ENCODE measurements at places on chromosomes 1 and 21. TPM values are rescaled to one million over a fixed set of nuclear protein-coding genes. Genes with fewer than 3 reads are reported as not detected.

Gene SLC30A10
- total RNA-seq: 0.48 TPM

DNA sequence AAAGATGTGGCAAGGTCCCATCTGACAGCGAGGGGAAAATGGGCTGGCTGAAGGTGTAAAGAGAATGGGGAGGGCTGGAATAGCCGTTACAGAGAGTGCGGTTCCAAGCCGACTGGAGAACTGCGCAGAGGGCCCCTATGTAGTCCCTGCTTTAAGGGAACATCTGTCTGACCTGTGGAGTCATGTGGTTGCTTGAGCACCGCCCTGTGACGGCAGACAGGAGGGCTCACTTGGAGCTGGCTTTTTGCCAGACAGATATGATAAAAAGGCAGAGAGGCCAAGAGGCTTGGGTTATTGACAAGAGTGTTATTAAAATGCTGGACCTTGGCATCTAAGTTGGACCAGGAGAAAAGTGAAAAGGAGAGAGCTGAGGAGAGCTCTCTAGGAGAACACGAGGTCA is 5.9 kb upstream of the PTPRF start:
- peaks cover 4% of the 10 kb centered on the region for H3K27me3 ChIP-seq
- no peak overlapping the region for H3K27ac ChIP-seq
- no peak for DNase-seq
- no peak overlapping the region for H3K4me3 ChIP-seq
- H3K36me3 ChIP-seq: no peaks in the 10 kb centered on the region

- no peak overlapping the region for H3K4me3 ChIP-seq
- DNase-seq: no peak
- no peak overlapping the region for H3K27ac ChIP-seq
- H3K27me3 ChIP-seq: peaks cover 47% of the 10 kb centered on the region
- H3K4me1 ChIP-seq: peaks cover 24% of the 10 kb centered on the region
- no peaks in the 10 kb centered on the region for H3K36me3 ChIP-seq
Observed at GRCh38 chr21:44352253-44352860, 1.1 kb upstream of the TRPM2 start.

GRCh38 chr1:98422816-98423215 is 238.7 kb upstream of the SNX7 start:
- no peaks in the 10 kb centered on the region for H3K4me1 ChIP-seq
- H3K36me3 ChIP-seq: no peaks in the 10 kb centered on the region
- no peaks in the 10 kb centered on the region for H3K27me3 ChIP-seq
- H3K4me3 ChIP-seq: no peak overlapping the region

GRCh38 chr1:245155272-245156040 is 671 bp downstream of the KIF26B start:
- no peak for DNase-seq
- H3K36me3 ChIP-seq: no peaks in the 10 kb centered on the region
- no peak overlapping the region for H3K27ac ChIP-seq
- peak overlapping the region; percentile 67 for H3K4me3 ChIP-seq
- peaks cover 43% of the 10 kb centered on the region for H3K27me3 ChIP-seq

Gene TTLL7
- total RNA-seq: 2.9 TPM

DNA sequence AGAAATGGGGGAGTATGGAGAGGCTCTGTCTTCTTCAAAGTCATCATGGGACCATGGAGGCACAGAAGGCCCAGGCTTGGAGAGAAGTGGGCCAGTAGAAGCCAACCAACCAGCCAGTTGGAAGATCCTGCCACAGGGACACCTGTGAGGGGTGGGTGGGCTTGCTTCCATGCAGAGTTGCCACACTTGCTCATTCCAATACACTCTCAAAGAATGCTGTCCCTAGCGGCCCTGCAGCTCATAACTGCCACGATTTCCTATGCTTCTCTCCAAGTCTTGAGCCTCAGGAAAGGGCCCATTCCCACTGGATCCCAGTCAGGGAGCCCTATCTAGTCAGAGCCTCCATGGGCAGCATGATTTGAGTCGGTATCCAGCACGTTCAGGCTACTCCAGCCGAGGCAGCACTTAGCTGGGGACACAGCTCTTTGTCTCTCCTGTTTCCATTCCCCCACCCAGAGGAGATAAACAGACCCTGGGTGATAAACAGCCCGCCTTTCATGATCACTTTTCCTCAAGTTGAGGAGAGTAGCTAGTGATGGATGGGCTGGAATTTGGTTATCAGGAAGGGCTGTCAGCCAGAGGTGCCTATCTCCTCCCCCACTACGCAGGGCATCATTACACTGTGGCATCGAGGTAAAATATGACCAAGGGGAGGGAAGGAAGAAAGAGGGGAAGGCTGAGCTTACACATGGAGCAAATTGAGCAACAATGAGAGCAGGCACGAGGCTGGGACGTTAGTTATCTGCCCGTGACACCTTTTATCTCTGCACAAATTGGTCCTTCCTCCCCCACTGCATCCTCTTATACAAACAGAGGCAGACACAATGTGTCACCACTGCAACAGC is 64.6 kb downstream of the ERI3 start:
- no peaks in the 10 kb centered on the region for H3K27me3 ChIP-seq
- H3K4me3 ChIP-seq: no peak overlapping the region
- H3K36me3 ChIP-seq: peaks cover 29% of the 10 kb centered on the region
- no peak for DNase-seq
- no peak overlapping the region for H3K27ac ChIP-seq

DNA sequence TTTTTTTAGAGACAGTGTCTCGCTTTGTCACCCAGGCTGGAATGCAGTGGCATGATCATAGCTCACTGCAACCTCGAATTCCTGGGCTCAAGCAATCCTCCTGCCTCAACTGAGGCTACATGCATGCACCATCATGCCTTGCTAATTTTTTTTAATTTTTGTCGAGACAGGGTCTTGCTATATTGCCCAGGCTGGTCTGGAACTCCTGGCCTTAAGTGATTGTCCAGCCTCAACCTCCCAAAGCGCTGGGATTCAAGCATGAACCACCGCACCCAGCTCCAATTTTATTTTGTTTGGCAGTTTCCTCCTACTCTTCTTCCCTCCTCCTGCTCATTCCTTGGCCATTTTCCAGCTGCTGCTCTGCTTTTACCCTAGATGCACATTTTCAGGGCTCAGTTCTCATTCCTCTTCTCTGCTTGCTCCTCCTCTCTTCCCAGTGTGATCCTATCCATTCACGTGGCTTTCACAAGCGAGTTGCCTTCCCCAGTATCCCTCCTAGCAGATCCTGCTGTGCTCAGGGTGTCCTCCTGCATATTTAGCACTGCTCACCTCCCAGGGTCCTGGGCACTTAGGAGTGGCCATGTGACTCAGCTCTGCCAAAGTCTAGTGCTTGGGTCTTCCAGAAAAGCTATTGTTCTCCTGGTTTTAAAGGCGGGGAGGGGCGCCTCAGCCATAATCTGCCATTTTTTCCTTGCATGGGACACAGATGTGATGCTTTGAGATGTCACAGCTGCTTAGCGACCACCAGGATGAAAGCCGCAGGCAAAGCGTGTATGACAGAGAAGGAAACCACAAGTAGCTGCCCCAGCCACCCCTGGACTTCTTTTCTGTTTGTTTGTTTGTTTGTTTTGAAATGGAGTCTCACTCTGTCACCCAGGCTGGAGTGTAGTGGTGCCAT is 33.7 kb downstream of the PSEN2 start:
- no peaks in the 10 kb centered on the region for H3K27me3 ChIP-seq
- H3K36me3 ChIP-seq: peaks cover 18% of the 10 kb centered on the region
- H3K4me1 ChIP-seq: no peaks in the 10 kb centered on the region
- no peak overlapping the region for H3K4me3 ChIP-seq
- H3K27ac ChIP-seq: no peak overlapping the region
- no peak for DNase-seq

Gene BEST4
- total RNA-seq: 0.30 TPM

Gene TRPM2
- 4.2 TPM for total RNA-seq

- no peak overlapping the region for H3K4me3 ChIP-seq
Observed at GRCh38 chr1:22217811-22218460, 75.0 kb upstream of the WNT4 start.

All from suprapubic skin (tissue), 4 donors.